ENCODE measurements at places on chromosomes 3 and 15. TPM values are rescaled to one million over a fixed set of nuclear protein-coding genes. Genes with fewer than 3 reads are reported as not detected.

Gene TRNT1
- total RNA-seq, result 18.5 TPM

Gene STT3B
- total RNA-seq, result 132 TPM

Gene SLC9C1
- total RNA-seq, result not detected

DNA sequence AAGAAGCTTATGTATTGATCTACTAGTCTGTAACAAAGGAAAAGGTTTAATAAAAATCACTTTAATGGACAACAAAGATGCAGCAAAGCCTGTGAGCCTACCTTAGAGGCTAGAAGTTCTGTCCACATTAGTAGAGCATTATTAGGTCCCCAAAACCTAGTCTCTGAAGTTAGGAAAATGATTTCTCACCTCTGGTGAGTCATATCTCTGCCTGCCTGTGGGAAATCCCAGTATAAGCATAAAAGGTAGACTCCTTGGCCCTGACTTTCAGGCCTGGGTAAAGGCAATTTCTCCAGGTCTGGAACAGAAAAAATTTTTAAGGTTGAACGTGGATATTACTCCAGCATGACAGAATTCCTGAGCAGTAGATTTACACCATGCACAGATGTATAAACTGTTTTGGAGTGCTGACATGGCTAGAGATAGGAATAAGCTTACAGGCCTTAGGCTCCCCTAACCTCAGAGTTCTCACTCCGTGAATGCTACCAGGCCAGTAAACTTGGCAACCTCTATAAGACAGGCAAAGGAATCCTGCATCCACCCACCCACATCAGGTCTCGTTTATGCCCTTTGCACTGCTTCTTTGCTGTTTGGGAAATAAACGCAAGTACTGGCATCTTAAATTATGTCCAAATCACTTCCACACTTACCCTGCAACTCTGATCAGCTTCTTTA lies 104.1 kb downstream of the SERPINI1 start:
- DNase-seq, result no peak
- H3K27ac ChIP-seq, result no peak overlapping the region
- H3K4me1 ChIP-seq, result no peaks in the 10 kb centered on the region
- H3K36me3 ChIP-seq, result no peaks in the 10 kb centered on the region
- H3K27me3 ChIP-seq, result no peaks in the 10 kb centered on the region

GRCh38 chr3:24181256-24181655 lies 236.2 kb downstream of the NR1D2 start:
- H3K4me3 ChIP-seq, result no peak overlapping the region
- H3K27me3 ChIP-seq, result no peaks in the 10 kb centered on the region
- peaks cover 9% of the 10 kb centered on the region for H3K4me1 ChIP-seq
- H3K27ac ChIP-seq, result no peak overlapping the region

GRCh38 chr3:64563751-64564150 lies 124.0 kb downstream of the ADAMTS9 start:
- DNase-seq, result no peak
- H3K4me3 ChIP-seq, result no peak overlapping the region
- H3K27me3 ChIP-seq, result peaks cover 9% of the 10 kb centered on the region
- no peaks in the 10 kb centered on the region for H3K36me3 ChIP-seq
- no peak overlapping the region for H3K27ac ChIP-seq
- no peaks in the 10 kb centered on the region for H3K4me1 ChIP-seq

GRCh38 chr15:100276506-100276905 lies 65.3 kb downstream of the ADAMTS17 start:
- no peak overlapping the region for H3K4me3 ChIP-seq
- H3K27me3 ChIP-seq, result no peaks in the 10 kb centered on the region
- DNase-seq, result no peak
- H3K36me3 ChIP-seq, result peaks cover 11% of the 10 kb centered on the region

- no peak overlapping the region for H3K4me3 ChIP-seq
- H3K27me3 ChIP-seq, result no peaks in the 10 kb centered on the region
- H3K27ac ChIP-seq, result peak overlapping the region; percentile 18
- peaks cover 44% of the 10 kb centered on the region for H3K4me1 ChIP-seq
- H3K36me3 ChIP-seq, result peaks cover 7% of the 10 kb centered on the region
- DNase-seq, result no peak
Measured at GRCh38 chr15:47443839-47444238, 273.5 kb upstream of the SEMA6D start.

DNA sequence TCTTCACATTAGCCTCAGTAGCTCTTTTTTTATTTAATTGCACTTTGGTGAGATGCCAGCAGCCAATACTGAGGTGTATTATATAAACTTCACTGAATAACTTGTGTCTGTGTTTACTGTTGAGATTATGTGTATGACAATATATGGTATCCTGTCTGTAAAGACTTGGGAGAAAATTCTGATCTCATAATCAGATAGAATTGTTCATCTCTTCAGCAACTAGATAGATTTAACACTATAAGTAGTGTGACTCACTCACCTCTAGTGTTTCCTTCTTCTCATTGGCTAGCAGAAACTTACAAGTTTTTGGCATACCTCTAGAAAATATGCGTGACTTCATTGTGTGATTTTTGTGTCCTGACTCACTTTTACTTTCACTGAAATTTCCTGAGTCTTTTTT lies 67.6 kb upstream of the TGFBR2 start:
- H3K4me3 ChIP-seq, result 0 out of 2 replicates have a peak overlapping the region, but pooled peaks have one; percentile 20
- H3K4me1 ChIP-seq, result peaks cover 51% of the 10 kb centered on the region
- DNase-seq, result peak; percentile 82
- no peaks in the 10 kb centered on the region for H3K27me3 ChIP-seq

GRCh38 chr15:91468871-91469580 lies 369.0 kb downstream of the SV2B start:
- H3K27ac ChIP-seq, result no peak overlapping the region
- no peaks in the 10 kb centered on the region for H3K36me3 ChIP-seq
- DNase-seq, result no peak

- peaks cover 10% of the 10 kb centered on the region for H3K36me3 ChIP-seq
- DNase-seq, result no peak
- no peaks in the 10 kb centered on the region for H3K27me3 ChIP-seq
- no peaks in the 10 kb centered on the region for H3K4me1 ChIP-seq
- H3K4me3 ChIP-seq, result no peak overlapping the region
Measured at GRCh38 chr15:90379263-90379662, 8.8 kb upstream of the IQGAP1 start.

GRCh38 chr15:74343797-74344127 lies 23.7 kb downstream of the CYP11A1 start:
- no peak overlapping the region for H3K4me3 ChIP-seq
- DNase-seq, result no peak
- peaks cover 29% of the 10 kb centered on the region for H3K27me3 ChIP-seq
- H3K27ac ChIP-seq, result no peak overlapping the region
- H3K4me1 ChIP-seq, result peaks cover 22% of the 10 kb centered on the region

Measured in HFFc6 (cell line).